Left ventricle myocardium inferior (tissue), 1 donor: ENCODE measurements at places on chromosomes 7 and 10.

- no peak for DNase-seq
Observed at GRCh38 chr10:73537288-73537687, 41.5 kb upstream of the PPP3CB start.

DNA sequence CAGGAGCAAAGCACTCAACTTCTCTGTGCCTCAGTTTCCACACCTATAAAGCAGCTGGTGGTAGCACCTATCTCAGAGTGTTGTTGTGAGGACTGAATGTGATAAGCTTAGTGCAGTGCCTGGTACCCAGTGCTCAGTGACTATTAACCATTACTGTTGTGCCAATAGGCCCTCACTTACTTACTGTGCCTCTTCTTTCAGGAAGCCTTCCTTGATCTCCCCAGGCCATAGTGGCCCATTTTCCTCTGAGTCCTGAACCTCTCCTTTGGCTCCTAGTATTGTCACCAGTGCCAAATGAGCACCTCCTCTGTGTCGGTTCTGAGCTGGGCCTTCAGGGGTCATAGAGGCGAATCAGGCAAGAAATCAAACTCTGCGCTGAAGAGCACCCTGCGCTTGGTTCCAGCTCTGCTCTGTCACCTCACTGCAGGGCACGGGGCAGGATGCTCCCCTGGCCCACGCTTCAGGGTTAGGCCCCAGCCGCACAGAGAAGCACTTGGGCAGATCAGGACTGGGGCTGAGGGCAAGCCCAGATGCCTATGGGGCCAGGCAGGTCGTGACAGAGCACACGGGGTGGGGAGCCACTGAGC lies 2.5 kb downstream of the CALHM1 start:
- DNase-seq, result no peak

DNA sequence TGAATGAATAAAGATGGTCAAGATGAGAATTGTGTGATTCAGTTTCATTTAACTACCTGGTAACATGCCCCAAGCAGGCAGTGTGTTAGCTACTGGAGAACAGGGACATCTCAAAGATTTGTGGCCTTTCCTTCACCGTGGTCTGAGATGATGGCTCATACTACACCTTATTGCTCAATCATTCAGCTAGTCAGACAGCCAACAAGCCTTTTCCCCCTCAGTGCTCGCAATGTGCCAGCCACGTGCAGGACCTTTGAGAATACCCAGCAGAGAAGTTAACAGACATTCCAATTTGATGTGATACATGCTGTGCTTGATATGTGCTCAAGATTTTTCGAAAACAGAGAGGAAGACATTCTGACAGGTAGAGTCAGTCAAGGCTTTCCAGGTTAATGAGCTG lies 562.8 kb downstream of the SUGCT start:
- DNase-seq, result no peak

GRCh38 chr10:58385784-58386112 lies 538 bp downstream of the TFAM start:
- no peak for DNase-seq

DNA sequence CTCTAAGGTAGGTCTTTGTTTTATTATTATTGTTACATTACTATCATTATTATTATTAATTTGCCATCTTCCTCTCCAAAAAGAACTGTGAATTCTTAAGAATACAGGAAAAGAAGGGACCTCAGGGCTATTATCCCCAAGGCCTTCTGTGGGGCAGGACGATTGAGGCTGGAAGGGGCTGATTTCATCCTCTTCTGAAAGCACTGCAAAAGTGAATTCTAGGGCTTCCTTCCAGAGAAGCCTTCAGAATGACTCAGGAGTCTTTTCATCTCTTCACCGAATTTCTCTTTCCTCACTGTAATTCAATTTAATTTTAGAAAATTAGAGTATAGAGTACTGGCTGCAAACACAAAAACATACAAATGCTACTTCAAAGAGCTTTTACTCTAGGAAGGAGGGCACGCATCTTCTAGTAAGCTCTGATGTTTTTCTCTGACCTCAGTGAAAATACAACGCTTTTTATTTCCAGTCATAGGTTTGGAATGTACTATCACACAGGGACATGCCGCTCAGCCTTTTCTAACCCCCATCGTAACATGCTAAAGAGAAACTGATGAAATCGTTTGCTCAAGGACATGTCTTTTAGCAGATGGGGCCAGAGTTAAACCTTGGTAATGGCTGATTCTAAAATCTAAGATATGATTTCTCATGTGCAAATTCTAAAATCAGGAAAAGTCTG lies 280.2 kb upstream of the PITRM1 start:
- no peak for DNase-seq
